ENCODE measurements at places on chromosomes 4 and X.

GRCh38 chrX:130539721-130540321 is 138.0 kb downstream of the RBMX2 start:
- peak; percentile 11 for DNase-seq

- no peak for DNase-seq
Observed at GRCh38 chrX:11437642-11438379, 144.6 kb downstream of the AMELX start.

DNA sequence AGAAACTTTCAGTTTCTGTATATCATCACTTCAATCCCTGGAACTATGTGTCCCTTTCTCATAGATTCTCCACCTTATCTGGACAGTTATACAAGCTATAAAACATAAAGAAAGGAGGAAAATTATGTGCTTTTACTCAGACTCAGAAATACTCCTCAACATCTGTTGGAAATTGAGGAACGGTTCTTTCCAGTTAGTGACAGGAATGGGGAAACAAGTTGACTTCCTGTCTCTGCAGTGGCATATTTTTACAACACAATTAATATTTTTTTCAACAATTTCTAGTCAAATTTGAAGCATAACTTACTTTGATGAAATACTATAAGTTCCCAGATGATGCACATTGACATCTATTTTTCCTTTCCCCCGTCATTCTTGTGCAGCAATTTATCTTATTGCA is 27.9 kb downstream of the ABHD18 start:
- DNase-seq: no peak

- DNase-seq: no peak
Observed at GRCh38 chr4:18042754-18043153, 21.2 kb upstream of the LCORL start.

GRCh38 chr4:188839704-188840103 is 700.5 kb downstream of the TRIML1 start:
- DNase-seq: no peak

- no peak for DNase-seq
Observed at GRCh38 chrX:1424147-1424851, 28.4 kb downstream of the ASMTL start.

GRCh38 chr4:37946503-37947179 is 13.6 kb upstream of the PTTG2 start:
- DNase-seq: no peak

DNA sequence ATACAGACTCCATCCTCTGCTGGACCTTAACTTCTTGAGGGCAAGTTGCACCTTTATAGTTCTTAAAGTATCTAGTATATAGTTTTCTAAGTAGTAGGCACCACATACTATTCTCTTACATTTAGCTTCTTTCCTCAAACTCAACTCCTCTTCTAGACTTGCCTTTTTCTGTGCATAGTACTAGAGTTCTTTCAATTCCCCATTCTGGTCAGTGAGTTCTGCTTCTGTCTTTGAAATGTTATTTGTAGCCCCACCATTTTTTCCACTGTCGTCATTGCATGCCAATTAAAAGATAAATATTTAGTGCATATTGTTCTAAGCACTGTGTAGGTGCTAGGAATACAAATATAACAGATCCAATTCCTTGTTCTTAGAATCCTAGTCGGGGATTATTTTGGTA is 31.6 kb downstream of the CDKL5 start:
- DNase-seq: no peak

DNA sequence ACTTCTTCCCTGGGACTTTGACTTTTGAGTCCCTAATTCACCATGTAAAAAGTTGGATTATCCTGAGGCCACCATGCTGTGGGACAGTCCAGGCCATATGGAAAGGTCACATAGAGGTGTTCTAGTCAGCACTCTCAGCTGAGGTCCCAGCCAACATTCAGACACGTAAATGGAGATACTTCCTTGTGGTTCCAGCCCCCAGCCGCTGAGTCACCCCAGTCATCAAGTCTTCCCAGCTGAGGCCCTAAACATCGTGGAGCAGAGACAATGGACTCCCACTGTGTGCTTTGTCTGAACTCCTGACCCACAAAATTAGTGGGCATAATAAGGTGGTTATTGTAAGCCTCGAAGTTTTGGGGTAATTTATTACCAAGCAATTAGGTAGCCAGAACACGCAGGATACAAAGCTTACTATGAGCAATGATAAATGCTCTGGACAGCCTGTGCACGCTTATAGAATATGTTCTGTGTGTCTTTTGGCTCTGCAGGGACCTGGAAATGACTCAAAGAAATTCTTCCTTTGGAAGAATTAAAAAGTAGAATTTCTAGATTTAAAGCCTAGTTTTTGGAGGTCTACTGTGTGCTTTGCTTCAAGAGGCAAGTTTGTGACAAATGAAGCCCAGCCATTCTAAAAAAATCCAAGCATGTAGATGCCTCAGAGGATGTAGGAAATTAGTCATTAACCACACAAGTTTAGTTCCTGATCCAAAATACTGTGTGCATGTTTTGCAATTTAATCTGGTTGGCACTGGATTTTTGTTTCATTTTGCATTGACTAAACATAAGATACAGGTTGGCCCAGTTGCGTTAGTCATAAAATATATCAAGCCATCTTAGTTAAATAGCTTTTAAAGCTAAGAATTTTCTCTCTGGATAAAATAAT is 33.2 kb upstream of the SLC9A7 start:
- DNase-seq: no peak
